Activated CD4-positive, alpha-beta memory T cell treated with anti-CD3 and anti-CD28 coated beads, Interleukin-2, amount 10 ng/mL, durations not matched to agents 7 days and 5 days (primary cell): ENCODE measurements at places on chromosomes 6 and 20. TPM values are rescaled to one million over a fixed set of nuclear protein-coding genes. Genes with fewer than 3 reads are reported as not detected.

The WFDC2 gene
- not detected for total RNA-seq

The DDO gene
- not detected for total RNA-seq

The NAPB gene
- total RNA-seq: 16.0 TPM

The NCOA7 gene
- 45.2 TPM for total RNA-seq

DNA sequence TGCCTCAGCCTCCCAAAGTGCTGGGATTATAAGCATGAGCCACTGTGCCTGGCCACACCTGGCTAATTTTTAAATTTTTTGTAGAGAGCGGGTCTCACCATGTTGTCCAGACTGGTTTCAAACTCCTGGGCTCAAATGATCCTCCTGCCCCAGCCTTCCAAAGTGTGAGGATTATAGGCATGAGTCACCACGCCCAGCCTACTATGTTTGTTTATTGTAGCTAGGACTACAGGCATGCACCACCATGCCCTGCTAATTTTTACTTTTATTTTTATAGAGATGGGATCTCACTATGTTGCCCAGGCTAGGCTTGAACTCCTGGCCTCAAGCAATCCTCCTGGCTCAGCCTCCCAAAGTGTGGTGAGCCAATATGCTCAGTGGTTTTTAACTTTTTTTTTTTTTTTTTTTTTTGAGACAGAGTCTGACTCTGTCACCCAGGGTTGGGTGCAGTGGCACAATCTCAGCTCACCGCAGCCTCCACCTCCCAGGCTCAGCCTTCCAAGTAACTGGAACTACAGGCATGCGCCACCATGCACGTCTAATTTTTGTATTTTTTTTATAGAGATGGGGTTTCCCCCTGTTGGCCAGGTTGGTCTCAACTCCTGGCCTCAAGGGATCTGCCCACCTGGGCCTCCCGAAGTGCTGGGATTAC is 12.0 kb upstream of the DDX43 start:
- no peaks in the 10 kb centered on the region for H3K36me3 ChIP-seq
- no peaks in the 10 kb centered on the region for H3K4me1 ChIP-seq
- H3K27me3 ChIP-seq: no peaks in the 10 kb centered on the region
- H3K27ac ChIP-seq: no peak overlapping the region
- no peak for DNase-seq

DNA sequence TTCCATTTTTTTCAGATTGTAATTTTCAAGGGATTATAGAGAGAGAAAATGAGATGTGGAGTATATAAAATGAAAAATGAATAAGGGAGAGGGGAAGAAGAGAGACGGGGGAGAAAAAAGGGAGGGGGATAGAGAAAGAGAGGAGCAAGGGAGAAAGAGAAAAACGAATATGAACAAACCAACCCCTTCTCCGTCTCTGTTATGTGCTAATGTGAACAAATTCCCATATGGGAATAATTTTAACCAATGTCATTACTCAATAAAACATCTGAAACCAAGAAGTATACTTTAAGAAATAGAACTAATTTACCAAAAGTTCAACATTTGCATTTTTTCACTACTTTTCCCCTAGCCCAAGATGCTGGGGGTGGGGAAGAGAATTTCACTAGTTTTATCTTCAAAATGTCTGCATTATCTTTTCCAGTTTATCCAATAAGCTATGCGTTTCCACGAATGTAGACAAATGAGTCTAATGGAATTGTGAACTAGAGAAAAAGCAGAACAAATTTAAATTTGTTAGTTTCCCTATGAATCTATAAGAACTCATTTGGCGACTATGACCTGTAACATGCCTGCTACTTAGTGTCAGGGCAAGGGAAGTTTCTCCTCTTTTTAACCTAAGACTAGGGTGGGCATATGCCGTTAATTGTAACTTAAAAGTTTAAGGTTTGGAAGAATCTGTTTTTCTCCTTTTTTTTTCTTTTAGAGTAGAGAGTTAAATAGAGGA is 286.3 kb downstream of the BTBD9 start:
- no peak overlapping the region for H3K4me3 ChIP-seq
- H3K4me1 ChIP-seq: peaks cover 18% of the 10 kb centered on the region
- H3K27me3 ChIP-seq: no peaks in the 10 kb centered on the region
- no peaks in the 10 kb centered on the region for H3K36me3 ChIP-seq
- H3K27ac ChIP-seq: no peak overlapping the region

DNA sequence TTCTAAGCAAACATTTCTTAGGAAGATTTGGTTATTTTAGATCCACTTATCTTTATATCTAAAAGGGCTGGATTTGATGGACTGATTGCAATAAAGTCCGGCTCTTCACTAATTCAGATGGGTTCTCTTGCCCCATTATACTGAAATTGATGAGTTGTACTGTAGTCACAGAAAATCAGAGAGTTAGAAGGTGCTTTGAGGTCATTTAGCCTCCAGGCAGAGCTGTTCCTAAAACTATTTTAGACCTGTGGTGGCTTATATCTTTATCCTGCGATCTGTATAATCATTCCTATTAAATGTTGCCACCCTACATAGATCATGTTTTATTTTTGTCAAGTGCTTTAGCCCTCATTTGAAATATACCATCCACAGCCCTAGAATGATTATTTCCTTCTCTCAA is 61.3 kb upstream of the ATXN1 start:
- peaks cover 7% of the 10 kb centered on the region for H3K4me1 ChIP-seq
- H3K27ac ChIP-seq: no peak overlapping the region
- no peaks in the 10 kb centered on the region for H3K36me3 ChIP-seq
- DNase-seq: no peak

- no peaks in the 10 kb centered on the region for H3K36me3 ChIP-seq
- H3K4me3 ChIP-seq: no peak overlapping the region
- H3K4me1 ChIP-seq: peaks cover 42% of the 10 kb centered on the region
- peaks cover 3% of the 10 kb centered on the region for H3K27me3 ChIP-seq
Measured at GRCh38 chr6:157533048-157533871, 152.3 kb downstream of the ZDHHC14 start.

DNA sequence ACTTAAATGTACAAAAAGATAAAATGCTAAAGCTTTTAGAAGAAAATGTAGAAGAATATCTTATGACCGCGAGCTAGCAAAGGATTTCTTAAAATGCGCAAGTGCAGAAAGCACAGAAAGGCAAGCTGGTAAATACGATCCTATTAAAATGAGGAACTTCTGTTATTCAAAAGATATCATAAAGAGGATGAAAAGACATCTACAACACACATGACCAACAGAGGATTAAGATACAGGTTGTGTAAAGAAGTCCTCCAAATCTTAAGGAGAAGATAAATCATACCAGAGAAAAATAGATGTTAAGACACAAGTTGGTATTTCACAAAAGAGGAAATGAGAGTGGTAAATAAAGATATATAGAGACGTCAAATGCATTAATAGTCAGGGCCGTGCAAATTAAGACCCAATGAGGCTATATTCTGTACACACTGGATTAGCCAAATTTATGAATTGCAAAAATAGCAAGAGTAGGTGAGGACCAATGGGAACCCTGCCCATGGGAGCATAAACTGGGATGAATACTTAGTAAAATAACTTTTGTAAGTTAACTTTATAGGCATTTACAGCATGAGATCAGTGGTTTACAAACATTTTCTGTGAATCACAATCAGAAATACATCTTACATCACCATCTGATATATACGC is 23.0 kb downstream of the APCDD1L start:
- no peaks in the 10 kb centered on the region for H3K4me1 ChIP-seq
- no peak overlapping the region for H3K27ac ChIP-seq
- no peaks in the 10 kb centered on the region for H3K36me3 ChIP-seq
- no peak overlapping the region for H3K4me3 ChIP-seq
- no peak for DNase-seq

DNA sequence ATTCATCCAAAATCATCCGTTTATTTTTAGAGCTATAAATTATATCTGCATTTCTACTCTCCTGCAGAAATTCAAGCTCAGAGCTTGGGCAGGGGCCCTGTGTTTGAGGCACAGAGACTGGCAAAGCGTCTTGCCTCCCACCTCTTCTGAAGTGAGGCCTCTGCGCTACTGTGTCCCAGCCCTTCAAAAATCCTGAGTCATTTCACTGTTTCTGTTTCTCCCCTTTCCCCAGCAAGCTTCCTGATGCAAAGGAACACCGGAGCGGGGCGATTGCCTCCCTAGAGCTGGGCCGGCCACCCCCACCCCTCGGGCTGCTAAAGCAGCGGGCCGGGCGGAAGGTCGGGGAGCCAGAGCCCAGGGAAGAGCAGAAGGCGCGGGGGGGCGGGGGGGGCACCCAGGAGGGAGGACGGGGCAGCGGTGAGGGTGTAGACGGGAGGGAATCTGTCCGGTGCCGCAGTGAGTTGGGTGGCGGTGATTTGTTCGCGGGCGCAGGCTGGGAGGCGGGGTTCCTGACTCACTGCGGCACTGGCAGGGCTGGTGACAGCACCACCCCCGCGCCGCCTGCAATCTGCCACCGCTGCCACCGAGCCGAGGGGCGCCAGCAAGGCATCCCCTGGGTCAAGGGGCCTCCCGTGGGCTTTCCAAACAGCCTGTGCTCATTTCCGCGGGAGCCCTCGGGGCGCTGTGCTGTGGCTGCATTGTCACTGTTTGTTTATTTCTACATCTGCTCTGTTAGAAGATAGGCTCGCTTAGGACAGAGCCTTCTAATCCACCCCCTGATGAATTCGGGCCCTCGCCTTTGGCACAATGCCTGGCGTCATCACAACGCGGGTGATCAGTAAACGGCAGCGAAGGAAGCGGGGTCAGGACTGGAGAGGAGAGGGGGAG is 46.5 kb upstream of the SNAP25 start:
- H3K27ac ChIP-seq: no peak overlapping the region
- H3K4me3 ChIP-seq: peak overlapping the region; percentile 41
- no peaks in the 10 kb centered on the region for H3K36me3 ChIP-seq
- peak; percentile 16 for DNase-seq

GRCh38 chr6:12245763-12246718 is 44.1 kb upstream of the EDN1 start:
- H3K4me1 ChIP-seq: peaks cover 4% of the 10 kb centered on the region
- H3K36me3 ChIP-seq: no peaks in the 10 kb centered on the region
- peaks cover 11% of the 10 kb centered on the region for H3K27me3 ChIP-seq
- H3K27ac ChIP-seq: no peak overlapping the region

- no peak for DNase-seq
- H3K4me3 ChIP-seq: no peak overlapping the region
- no peaks in the 10 kb centered on the region for H3K4me1 ChIP-seq
- H3K27ac ChIP-seq: no peak overlapping the region
- no peaks in the 10 kb centered on the region for H3K27me3 ChIP-seq
- H3K36me3 ChIP-seq: no peaks in the 10 kb centered on the region
Measured at GRCh38 chr6:55822815-55823214, 52.6 kb downstream of the BMP5 start.

- peaks cover 58% of the 10 kb centered on the region for H3K4me1 ChIP-seq
- peak overlapping the region; percentile 58 for H3K27ac ChIP-seq
- no peak for DNase-seq
- peak overlapping the region; percentile 54 for H3K4me3 ChIP-seq
Measured at GRCh38 chr6:42440778-42441696, 10.7 kb downstream of the TRERF1 start.

GRCh38 chr20:40849456-40849855 is 160.4 kb upstream of the MAFB start:
- no peak overlapping the region for H3K27ac ChIP-seq
- no peak overlapping the region for H3K4me3 ChIP-seq
- H3K27me3 ChIP-seq: no peaks in the 10 kb centered on the region
- no peak for DNase-seq

GRCh38 chr6:139482287-139482686 is 107.8 kb upstream of the CITED2 start:
- no peaks in the 10 kb centered on the region for H3K36me3 ChIP-seq
- H3K27ac ChIP-seq: no peak overlapping the region
- no peaks in the 10 kb centered on the region for H3K4me1 ChIP-seq
- DNase-seq: no peak
- no peaks in the 10 kb centered on the region for H3K27me3 ChIP-seq
- H3K4me3 ChIP-seq: no peak overlapping the region

DNA sequence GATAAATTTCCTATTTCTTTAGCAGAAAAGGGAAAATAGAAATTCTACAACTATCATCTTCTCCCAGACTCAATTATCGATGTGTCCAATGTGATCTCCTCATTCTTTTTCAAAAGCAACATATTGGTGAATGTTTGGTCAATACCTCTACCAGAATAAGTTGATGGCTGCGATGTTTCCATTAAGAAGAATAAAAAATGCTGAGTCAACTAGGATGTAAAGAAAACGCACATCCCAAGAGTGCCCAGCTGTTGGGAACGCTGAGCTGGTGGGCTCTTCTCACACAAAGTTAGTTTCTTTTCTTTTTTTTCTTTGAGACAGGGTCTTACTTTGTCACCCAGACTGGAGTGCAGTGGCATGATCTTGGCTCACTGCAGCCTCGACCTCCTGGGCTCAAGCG is 39.8 kb downstream of the RAMACL start:
- peaks cover 6% of the 10 kb centered on the region for H3K4me1 ChIP-seq
- no peak overlapping the region for H3K4me3 ChIP-seq
- peaks cover 13% of the 10 kb centered on the region for H3K27me3 ChIP-seq
- H3K36me3 ChIP-seq: no peaks in the 10 kb centered on the region
- no peak overlapping the region for H3K27ac ChIP-seq
- no peak for DNase-seq

DNA sequence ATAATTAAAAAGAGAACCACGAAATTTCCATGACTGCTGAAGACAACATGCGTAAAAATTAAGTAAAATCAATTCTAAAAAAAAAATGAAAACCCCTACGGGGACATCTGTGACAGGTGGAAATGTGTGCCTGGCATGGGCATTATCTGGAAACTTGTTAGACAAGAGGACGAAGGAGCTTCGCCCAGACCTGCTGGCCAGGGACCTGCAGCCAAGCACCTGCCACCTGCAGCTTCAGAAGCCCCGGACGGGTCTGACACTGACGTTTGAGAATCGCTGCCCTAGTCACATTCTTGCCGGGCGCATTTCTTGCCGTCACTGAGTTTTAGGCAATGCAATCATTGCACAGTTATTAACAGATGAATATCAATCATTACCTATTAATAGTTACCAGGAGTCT is 140.3 kb downstream of the SMOC2 start:
- H3K4me1 ChIP-seq: no peaks in the 10 kb centered on the region
- DNase-seq: no peak
- no peaks in the 10 kb centered on the region for H3K27me3 ChIP-seq
- no peak overlapping the region for H3K4me3 ChIP-seq
- no peaks in the 10 kb centered on the region for H3K36me3 ChIP-seq
- H3K27ac ChIP-seq: no peak overlapping the region

GRCh38 chr6:47061309-47062300 is 19.5 kb upstream of the ADGRF1 start:
- no peaks in the 10 kb centered on the region for H3K27me3 ChIP-seq
- no peaks in the 10 kb centered on the region for H3K36me3 ChIP-seq
- no peak overlapping the region for H3K4me3 ChIP-seq
- H3K27ac ChIP-seq: no peak overlapping the region

DNA sequence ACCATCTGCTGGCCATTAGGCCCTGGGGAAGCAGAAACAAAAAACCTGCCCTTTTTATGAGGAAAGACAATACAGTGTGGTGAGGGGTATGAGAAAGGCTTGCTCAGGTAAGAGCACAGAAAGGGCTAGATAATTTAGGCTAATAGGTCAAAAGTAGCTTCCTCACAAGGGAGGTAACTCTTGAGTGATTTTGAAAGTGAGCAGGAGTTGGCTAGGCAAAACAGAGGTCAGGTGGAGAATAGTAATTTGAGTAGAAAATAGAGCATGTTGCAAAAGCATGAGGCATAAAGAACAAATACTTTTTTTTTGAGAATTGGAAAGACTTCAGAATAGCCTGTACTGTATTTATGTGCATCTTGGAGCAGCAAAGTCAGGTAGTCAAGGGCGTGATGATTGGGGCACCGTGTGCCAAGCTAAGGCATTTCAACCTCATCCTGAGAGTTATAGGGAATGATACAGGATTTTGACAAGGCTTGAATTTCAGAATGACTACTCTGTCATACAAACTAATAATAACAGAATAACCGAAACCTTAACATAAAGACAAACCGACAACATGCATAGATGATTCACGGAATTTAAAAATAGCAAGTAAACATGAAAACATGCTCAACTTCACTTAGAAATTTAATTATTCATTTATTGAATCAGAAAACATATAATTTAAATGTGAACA is 123.0 kb upstream of the ENPP5 start:
- H3K36me3 ChIP-seq: no peaks in the 10 kb centered on the region
- H3K4me1 ChIP-seq: peaks cover 4% of the 10 kb centered on the region
- H3K4me3 ChIP-seq: no peak overlapping the region
- no peak overlapping the region for H3K27ac ChIP-seq
- DNase-seq: no peak
- H3K27me3 ChIP-seq: peaks cover 16% of the 10 kb centered on the region
